ENCODE measurements at places on chromosomes 2 and 18.

- no peak for DNase-seq
These were observed 1.1 kb upstream of the WBP1 start for GRCh38 chr2:74457129-74457548.

DNA sequence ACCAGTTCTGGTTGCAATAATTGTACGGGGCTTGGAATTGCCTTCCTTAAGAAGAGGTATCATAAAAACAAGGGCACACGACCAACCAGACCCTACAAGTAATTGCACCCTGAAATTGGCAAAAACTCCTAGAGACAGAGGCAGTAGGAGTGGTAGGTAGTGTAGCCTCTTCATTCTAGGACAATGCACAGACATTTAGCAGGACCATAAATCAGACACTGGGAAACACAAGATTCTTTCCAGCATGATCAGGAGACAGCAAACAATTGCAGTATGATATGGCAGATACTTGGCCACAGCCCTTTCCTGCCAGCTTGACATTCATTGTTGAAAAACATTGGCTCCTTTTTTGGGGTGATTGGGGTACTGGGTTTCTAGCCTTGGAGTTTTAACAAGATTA lies 186.6 kb upstream of the PIK3C3 start:
- no peak for DNase-seq

DNA sequence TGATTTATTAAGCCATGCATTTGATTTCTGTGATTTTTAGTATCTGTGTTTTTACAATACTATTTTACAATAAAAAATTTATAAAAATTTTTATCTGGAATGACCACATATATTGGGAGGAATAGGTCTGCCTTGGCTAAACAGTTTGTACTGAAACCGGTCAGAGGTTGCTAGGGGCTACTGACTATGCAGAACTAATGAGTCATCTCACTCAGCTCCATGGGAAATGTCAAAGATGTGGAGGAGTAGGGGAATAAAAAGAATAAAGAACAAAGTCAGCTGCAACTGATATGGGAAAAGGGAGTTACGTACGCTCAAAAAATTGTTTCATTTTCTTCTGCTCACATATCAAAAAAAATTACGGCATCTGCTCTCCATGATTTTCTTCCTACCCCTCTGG lies 8.6 kb upstream of the TMEM163 start:
- no peak for DNase-seq

- DNase-seq, result no peak
These were observed 3.4 kb downstream of the HDLBP start for GRCh38 chr2:241312082-241312481.

GRCh38 chr2:95531254-95531771 lies 46.8 kb upstream of the TRIM43B start:
- DNase-seq, result no peak

GRCh38 chr2:3725458-3726250 lies 22.3 kb downstream of the DCDC2C start:
- DNase-seq, result no peak

DNA sequence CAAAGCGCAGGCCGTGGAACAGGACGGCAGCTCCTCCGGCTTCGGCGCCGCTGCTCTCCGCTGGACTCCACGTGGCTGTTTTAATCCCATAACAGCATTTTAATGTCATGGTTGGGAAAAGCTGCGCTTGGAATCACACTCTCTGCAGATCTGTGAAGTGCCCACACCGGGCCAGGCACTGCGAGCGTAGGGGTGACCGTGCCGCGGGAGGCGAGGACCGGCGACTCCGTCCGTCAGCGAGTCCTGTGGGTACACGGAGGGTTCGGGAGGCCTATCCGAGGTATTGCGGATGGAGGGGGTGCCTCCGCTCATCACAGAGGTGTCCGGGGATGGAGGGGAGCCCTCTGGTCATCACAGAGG lies 198.0 kb upstream of the SALL3 start:
- no peak for DNase-seq

Measured in bone marrow (tissue), 2 donors.